ENCODE measurements at places on chromosomes 3 and 15.

GRCh38 chr3:16841904-16842271 lies 42.9 kb upstream of the PLCL2 start:
- no peak overlapping the region for H3K4me3 ChIP-seq
- DNase-seq = no peak
- no peaks in the 10 kb centered on the region for H3K27me3 ChIP-seq
- no peak overlapping the region for H3K27ac ChIP-seq

- H3K27me3 ChIP-seq = no peaks in the 10 kb centered on the region
- H3K4me1 ChIP-seq = no peaks in the 10 kb centered on the region
- no peak overlapping the region for H3K4me3 ChIP-seq
- DNase-seq = no peak
- no peak overlapping the region for H3K27ac ChIP-seq
Measured at GRCh38 chr3:72163809-72164634, 379.1 kb upstream of the PROK2 start.

GRCh38 chr3:120021523-120021922 lies 72.7 kb downstream of the GSK3B start:
- no peaks in the 10 kb centered on the region for H3K4me1 ChIP-seq
- no peak overlapping the region for H3K4me3 ChIP-seq
- no peaks in the 10 kb centered on the region for H3K27me3 ChIP-seq
- H3K27ac ChIP-seq = no peak overlapping the region

GRCh38 chr15:95470997-95471689 lies 859.4 kb upstream of the NR2F2 start:
- H3K4me1 ChIP-seq = no peaks in the 10 kb centered on the region
- no peaks in the 10 kb centered on the region for H3K27me3 ChIP-seq
- H3K27ac ChIP-seq = no peak overlapping the region
- no peak overlapping the region for H3K4me3 ChIP-seq
- DNase-seq = no peak

- H3K27ac ChIP-seq = no peak overlapping the region
- DNase-seq = no peak
- H3K36me3 ChIP-seq = no peaks in the 10 kb centered on the region
- H3K27me3 ChIP-seq = no peaks in the 10 kb centered on the region
- H3K4me1 ChIP-seq = no peaks in the 10 kb centered on the region
Measured at GRCh38 chr3:60140160-60140559, 1090.3 kb upstream of the CFAP20DC start.

DNA sequence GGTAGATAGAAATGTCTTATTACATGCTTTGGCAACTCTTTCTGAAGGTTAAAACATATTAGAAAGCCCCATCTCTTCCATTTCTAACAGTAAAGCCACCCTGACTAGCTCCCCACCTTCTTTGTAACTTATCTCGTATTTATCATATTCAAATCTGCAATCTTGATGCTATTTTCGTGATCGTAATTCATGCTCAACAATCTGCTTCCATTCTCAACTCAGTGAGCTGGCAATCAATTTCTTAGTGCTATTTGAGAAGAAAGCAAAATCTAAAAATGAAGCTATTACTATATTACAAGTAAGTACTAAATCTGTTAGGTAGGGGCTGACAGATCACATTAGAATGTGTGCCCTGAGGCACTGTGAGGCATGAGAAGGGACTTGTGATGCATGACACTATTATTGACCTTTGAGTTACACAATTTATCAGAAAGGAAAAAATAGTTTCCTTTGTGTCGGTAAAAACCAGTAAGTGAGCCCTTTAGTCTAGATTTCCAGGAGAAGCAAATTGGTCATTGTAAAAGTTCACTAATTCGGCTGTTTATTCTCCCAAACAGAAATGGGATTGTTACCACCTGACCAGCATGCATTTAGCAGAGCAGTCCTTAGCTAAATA lies 379.7 kb upstream of the CNTN6 start:
- no peak for DNase-seq
- H3K27ac ChIP-seq = no peak overlapping the region
- H3K4me3 ChIP-seq = no peak overlapping the region
- H3K27me3 ChIP-seq = no peaks in the 10 kb centered on the region

- no peaks in the 10 kb centered on the region for H3K4me1 ChIP-seq
- no peak for DNase-seq
- H3K4me3 ChIP-seq = no peak overlapping the region
- no peaks in the 10 kb centered on the region for H3K36me3 ChIP-seq
- no peaks in the 10 kb centered on the region for H3K27me3 ChIP-seq
Measured at GRCh38 chr15:70882361-70882760, 9.9 kb downstream of the THAP10 start.

DNA sequence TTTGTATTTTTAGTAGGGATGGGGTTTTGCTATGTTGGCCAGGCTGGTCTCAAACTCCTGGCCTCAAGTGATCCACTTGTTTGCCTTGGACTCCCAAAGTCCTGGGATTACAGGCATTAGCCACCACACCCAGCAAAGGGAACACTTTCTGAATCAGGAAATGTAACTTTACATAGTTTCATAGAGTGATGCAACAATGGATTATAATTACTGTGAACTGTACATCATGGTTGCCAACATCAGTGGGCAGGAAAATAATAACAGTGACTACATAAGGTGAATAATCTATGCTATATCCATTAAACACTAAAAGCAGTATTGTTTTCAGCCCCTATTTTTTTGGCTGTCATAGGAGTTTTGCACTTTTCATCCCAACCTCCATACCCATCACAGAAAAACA lies 5.0 kb upstream of the KPNA1 start:
- DNase-seq = no peak
- no peak overlapping the region for H3K4me3 ChIP-seq
- no peaks in the 10 kb centered on the region for H3K4me1 ChIP-seq
- no peaks in the 10 kb centered on the region for H3K36me3 ChIP-seq

DNA sequence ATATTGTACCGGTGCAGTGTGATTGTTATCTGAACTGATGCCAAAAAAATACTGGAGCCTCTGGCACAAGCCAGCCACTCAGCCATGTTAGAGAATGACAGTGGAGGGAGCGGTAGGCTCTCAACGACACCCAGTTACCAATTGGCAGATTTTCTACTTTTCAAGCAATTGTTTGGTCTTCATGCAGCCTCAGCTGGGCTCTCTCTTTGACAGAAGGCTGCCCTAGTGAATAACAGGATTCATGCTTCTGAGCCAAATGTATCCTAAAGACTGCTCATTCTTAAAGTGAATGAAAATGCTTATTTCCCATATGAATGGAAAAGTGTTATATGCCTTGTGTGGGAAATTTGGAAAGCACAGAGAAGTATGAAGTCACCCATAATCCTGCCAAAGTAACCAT lies 261.2 kb upstream of the TRIM42 start:
- H3K27me3 ChIP-seq = no peaks in the 10 kb centered on the region
- H3K4me1 ChIP-seq = no peaks in the 10 kb centered on the region
- no peaks in the 10 kb centered on the region for H3K36me3 ChIP-seq
- no peak overlapping the region for H3K4me3 ChIP-seq

Data from prostate gland (tissue), 2 donors.